ENCODE measurements at places on chromosomes 4 and X.
A peak's percentile ranks its signal among the peaks of the same experiment; 100 is the strongest.

DNA sequence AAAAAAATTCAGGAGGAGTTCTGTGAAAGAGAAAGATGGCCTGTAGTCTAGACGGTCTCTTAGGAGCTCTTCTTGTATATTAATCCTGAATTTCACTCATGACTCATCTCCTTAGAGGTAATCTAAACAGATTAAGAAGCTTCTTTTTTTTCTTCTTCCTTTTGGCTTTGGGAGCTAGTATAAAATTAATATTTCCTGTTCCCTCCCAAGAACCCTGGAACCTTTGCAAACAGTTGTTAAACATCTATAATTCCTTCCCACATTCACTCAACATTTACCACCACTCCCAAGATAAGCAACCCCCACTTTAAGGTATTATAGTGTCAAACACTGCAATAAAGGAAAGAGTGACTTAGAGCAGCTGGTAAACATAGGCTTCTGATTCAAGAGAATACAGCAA, 146.4 kb upstream of the EDNRA start:
- DNase-seq, result no peak

GRCh38 chr4:173507471-173508385, 22.3 kb downstream of the HAND2 start:
- DNase-seq, result peak; percentile 66

- no peak for DNase-seq
Measured at GRCh38 chr4:176545872-176546271, 226.1 kb downstream of the SPCS3 start.

GRCh38 chrX:100615005-100615404, 21.6 kb downstream of the TSPAN6 start:
- DNase-seq, result no peak

DNA sequence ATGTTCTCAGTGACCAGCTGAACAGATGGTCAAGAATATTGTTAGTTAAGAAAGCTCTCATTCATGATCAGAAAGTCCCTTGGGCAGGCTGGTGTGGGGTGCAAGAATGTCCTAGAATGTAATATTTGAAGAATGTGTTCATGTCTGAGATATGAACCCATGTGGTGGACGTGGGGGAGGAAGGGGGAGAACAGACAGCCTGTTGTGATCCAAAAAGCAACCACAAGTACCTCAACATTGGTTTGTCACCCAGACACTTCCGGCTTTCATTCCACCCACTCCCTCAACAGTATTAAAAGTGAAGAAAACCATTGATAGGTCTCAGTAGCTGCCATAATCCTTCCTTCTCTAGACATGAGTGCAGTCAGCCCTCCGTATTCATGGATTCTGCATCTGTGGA, 82.2 kb downstream of the MAML3 start:
- no peak for DNase-seq
